ENCODE measurements at places on chromosomes 5 and 9.

DNA sequence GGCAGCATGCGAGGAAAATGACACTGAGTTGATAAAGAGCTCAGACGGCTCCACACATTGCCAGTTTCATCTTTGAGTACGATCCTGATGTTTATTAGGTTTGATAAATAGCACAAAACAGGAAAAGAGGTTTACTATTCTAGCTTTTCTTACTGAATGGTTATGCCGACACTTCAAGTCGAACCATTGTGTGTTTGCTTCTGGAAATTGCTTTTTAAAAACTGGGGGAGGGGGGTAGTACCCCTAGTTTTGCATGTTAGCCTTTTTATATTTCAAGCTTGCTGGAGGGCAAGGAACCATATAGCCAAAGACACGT lies 5.2 kb downstream of the PTCH1 start:
- no peak for DNase-seq

- DNase-seq: no peak
Observed at GRCh38 chr5:173643964-173644363, 27.5 kb upstream of the BOD1 start.

DNA sequence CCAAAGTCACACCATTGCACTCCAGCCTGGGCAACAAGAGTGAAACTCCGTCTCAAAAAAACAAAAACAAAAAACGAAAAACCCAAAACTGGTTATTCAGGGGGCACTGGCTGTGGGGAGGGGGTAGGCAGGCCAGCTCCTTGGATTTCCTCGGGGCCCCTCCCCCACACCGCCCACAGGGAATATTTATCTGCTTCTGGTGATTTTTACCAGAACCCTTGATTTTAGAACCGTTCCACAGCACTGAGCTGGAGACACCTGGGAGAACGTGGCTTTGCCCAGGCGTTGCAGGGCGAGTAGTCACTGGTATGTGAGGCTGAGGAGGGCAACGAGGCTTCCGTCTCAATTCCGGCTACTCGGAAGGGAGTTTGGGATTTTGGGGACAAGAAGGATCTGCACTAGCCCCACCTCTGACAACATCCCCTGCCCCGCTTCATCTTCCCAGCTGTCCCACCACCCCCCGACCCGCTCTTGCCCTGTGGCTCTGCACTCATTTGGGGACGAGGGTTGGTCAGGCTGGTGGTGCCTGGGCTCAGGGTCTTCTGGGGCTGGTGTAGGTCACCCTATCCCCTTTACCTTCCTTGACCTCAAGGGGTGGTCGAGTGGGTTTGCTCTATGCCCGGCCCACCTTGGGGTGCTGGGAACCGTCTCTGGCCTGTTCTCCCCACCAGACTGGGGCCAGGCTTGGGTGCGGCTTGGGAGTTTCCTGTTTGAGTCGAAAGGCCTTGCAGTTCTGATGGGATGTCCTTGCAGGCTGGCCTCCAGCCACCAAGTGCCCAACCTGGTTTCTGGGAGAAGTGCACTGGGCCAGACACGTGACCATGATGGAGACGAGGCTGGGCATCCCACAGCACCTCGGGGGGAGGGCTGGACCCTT lies 3.5 kb downstream of the AHRR start:
- DNase-seq: no peak

DNA sequence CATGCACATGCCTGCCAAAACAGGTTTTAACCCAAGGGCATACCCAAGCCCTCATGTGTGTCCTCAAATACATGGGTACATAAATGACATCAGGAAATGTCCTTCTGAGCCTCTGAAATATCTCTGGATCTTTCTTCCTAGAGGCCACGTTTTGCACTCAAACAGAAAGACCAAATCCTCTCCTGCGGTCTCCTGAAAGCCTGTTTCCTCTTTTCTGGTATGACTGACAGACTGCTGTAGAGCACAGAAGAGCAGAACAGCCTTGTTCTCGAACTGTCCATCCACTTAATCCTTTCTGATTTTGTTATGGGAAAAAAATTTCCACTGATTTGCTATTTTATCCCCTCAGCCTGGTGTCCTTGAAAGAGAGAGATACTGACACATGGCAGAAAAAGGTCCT lies 107.2 kb downstream of the ASTN2 start:
- DNase-seq: no peak

- peak; percentile 74 for DNase-seq
Observed at GRCh38 chr5:43369651-43370050, 42.5 kb downstream of the CCL28 start.

DNA sequence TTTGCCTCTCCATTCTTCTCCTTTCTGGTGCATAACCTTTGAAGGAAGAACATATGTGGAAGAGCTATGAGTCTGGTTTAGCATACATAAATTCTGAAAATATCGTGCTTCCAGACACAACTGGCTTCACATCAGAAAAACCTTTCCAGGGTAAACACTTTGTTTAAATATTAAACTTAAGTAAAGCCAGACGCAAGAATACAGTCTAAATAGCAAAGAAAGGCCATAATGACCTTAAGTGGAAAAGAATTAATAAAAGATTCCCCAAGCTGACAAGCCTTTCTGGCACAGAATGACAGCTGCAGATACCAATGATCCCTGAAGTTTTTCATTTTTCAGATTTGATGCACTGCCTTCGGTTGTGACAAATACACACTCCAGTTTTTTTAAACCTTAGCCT lies 13.5 kb upstream of the TSSK1B start:
- DNase-seq: no peak

GRCh38 chr5:76705574-76705973 lies 10.4 kb upstream of the F2R start:
- DNase-seq: no peak

DNA sequence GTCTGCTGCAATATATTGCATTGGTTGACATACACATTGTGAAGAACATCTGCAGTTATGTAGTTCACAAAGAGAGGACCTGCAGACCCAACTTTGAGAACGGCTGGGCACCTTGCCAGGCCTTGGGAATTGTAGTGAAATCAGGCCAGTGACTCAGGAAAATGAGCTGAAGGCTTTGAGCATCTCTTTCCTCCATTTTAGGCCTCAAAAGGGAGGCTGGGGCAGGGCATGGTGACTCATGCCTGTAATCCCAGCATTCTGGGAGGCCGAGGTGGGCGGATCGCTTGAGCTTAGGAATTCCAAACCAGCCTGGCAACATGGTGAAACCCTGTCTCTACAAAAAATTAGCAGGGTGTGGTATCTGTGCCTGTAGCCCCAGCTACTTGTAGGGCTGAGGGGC lies 1.4 kb upstream of the IPPK start:
- peak; percentile 93 for DNase-seq

Data from fibroblast of mammary gland (primary cell).